Muscle of back (tissue), 13 donors: ENCODE measurements at places on chromosomes 2 and 18. TPM values are rescaled to one million over a fixed set of nuclear protein-coding genes. Genes with fewer than 3 reads are reported as not detected.

SCN7A gene
- 85.7 TPM for polyA plus RNA-seq

MDH1B gene
- 0.46 TPM for polyA plus RNA-seq

ARID5A gene
- 16.9 TPM for polyA plus RNA-seq

MEP1B gene
- polyA plus RNA-seq: not detected

SCN3A gene
- 0.58 TPM for polyA plus RNA-seq

ANKRD29 gene
- polyA plus RNA-seq: 2.7 TPM

PRKAG3 gene
- polyA plus RNA-seq: 25.8 TPM

REG3A gene
- not detected for polyA plus RNA-seq

PLEKHA3 gene
- polyA plus RNA-seq: 13.6 TPM

CYTIP gene
- polyA plus RNA-seq: 2.3 TPM

TMEM169 gene
- 3.9 TPM for polyA plus RNA-seq

PKDCC gene
- polyA plus RNA-seq: 139 TPM

TPO gene
- polyA plus RNA-seq: 0.04 TPM

BCL11A gene
- 12.3 TPM for polyA plus RNA-seq

REEP1 gene
- 48.2 TPM for polyA plus RNA-seq

RPIA gene
- polyA plus RNA-seq: 22.9 TPM

TCF7L1 gene
- 36.1 TPM for polyA plus RNA-seq

CFAP65 gene
- not detected for polyA plus RNA-seq

UGT1A5 gene
- not detected for polyA plus RNA-seq

NFE2L2 gene
- 49.5 TPM for polyA plus RNA-seq

ASB18 gene
- polyA plus RNA-seq: 2.9 TPM

NDUFV2 gene
- 113 TPM for polyA plus RNA-seq

TEKT4 gene
- polyA plus RNA-seq: not detected

GLI2 gene
- 11.7 TPM for polyA plus RNA-seq

MAL gene
- 2.6 TPM for polyA plus RNA-seq

COA5 gene
- 41.8 TPM for polyA plus RNA-seq

SAG gene
- 0.20 TPM for polyA plus RNA-seq

HOXD12 gene
- not detected for polyA plus RNA-seq

YPEL5 gene
- 55.1 TPM for polyA plus RNA-seq

IL36B gene
- polyA plus RNA-seq: not detected

LMAN1 gene
- polyA plus RNA-seq: 72.9 TPM

C2orf74 gene
- 27.4 TPM for polyA plus RNA-seq

RPE gene
- 31.6 TPM for polyA plus RNA-seq

DCC gene
- 1.6 TPM for polyA plus RNA-seq

TRIM43 gene
- not detected for polyA plus RNA-seq

MAP3K19 gene
- not detected for polyA plus RNA-seq

LRATD1 gene
- 7.1 TPM for polyA plus RNA-seq
